Natural killer cell (primary cell): ENCODE measurements at places on chromosomes 3 and 15. TPM values are rescaled to one million over a fixed set of nuclear protein-coding genes. Genes with fewer than 3 reads are reported as not detected.

DNA sequence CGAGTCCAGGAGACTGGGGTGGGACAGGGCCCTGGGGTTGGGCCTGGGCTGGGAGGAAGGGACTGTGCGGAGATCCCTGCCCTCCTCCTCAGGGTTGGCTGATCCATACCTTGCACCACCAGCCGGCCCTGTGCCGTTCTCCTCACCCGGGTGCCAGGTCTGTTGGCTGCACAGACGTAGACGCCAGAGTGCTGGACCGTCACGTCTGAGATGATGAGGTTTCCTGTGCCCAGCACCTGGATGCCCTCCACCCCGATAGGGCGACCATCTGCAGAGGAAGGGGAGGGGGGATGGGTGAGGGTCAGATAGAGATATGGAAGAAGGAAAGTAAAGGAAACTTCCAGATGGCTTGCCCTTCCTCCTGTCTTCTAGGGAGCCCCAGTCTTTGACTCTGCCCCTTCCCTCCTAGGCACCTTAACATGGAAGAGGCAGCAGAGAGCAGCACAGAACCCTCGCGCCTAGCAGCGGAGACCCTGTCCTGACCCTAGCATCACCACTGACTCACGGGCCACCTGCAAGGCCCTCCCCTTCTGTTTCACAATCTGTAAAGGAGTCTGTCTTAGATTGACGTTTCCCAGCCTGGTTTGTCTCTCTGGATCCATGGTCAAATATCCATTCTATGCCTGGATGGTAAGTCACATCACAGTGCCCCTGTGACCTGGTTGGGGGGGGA lies 28.8 kb downstream of the RNU5B-1 start:
- no peak overlapping the region for H3K27ac ChIP-seq
- H3K36me3 ChIP-seq: no peaks in the 10 kb centered on the region
- H3K4me1 ChIP-seq: no peaks in the 10 kb centered on the region

DNA sequence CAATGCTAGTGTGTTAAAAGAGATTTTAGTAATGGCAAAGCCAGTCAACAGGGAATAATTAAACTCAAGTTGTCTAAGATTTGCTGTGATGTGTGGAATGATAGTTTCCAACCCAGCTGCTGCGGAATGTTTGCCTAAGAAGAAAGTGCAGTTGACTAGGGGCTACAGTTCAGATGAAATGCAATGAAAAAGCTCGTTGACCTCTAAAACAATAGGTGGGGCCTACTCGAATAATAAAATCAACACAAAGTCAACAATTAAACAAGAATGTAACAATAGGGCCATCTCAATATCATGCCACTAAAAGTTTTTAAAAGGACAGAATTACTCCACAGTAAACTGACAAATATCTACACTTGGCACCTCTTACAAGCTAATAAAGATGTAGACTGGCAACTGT lies 484.2 kb downstream of the MECOM start:
- DNase-seq: no peak
- no peaks in the 10 kb centered on the region for H3K27me3 ChIP-seq
- no peak overlapping the region for H3K4me3 ChIP-seq
- no peak overlapping the region for H3K27ac ChIP-seq

DNA sequence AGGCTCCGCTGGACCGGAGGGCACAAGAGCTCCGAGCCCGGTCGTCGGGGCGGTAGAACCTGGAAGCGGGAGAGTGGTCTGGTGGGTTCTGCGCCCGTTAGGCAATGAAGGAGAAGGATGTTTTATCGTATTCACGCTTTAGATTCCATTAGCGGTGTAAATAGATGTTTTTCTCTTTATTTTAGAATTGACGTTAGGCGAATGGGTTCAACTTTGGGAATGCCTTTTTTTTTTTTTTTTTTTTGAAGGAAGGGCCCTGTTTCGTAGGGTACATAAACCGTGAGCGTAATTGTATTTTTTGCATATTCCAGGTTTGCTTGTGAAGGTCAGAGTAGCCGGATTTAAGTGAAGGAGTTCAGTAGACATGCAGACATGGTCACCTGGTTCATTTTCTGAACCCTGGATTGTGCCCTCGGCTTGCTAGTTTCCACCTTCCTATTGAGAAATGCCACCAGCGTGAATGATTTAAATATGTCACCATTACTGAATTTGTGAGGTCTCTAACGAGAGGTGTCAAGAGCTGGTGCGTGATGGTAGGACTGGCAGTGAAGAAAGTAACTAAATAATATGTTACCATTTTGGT lies 808 bp downstream of the RBM6 start:
- H3K27ac ChIP-seq: peak overlapping the region; percentile 97
- peaks cover 28% of the 10 kb centered on the region for H3K4me1 ChIP-seq
- peak overlapping the region; percentile 93 for H3K4me3 ChIP-seq
- no peaks in the 10 kb centered on the region for H3K27me3 ChIP-seq
- DNase-seq: peak; percentile 14

DNA sequence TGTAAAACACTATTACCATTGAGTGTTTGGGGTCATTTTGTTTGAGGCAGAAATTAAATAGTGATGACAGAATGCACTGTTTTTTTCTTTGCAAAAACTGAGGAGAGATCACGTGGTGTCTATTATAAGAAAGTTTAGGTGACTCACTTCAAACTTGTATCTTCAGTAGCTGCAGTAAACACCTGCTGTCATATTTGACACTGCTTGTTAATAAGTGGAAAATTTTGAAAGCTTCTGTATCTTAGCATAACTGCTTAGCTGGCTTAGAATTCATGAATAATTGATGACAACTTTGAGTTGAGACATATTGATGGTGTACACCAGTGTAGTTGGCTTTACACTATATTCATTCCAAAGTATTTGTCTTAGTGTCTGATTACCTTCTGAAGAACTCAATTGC lies 29.7 kb upstream of the MDFIC2 start:
- no peaks in the 10 kb centered on the region for H3K27me3 ChIP-seq
- no peak overlapping the region for H3K4me3 ChIP-seq
- H3K36me3 ChIP-seq: no peaks in the 10 kb centered on the region
- no peak overlapping the region for H3K27ac ChIP-seq
- no peak for DNase-seq

DNA sequence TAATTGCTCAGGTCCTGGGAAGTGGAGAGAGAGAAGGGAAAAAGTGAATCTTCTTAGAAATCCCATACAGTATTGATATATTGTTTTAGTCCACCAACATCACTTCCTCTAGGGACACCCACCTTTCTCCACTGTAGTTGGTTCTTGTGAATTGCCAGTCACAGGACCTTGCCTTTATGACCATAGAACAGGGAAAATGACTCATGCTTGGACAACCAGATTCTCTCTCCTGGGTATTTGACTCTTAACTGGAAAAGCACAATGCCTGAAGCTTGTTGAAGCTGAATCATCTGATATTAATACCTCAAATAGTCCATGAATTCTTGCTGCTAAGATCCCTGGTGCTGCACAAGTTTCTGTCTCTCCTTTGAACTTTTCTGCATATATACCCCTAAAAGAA lies 32.5 kb upstream of the DCLK3 start:
- H3K4me3 ChIP-seq: no peak overlapping the region
- H3K27ac ChIP-seq: no peak overlapping the region
- no peak for DNase-seq
- no peaks in the 10 kb centered on the region for H3K36me3 ChIP-seq

- H3K4me3 ChIP-seq: no peak overlapping the region
- H3K4me1 ChIP-seq: peaks cover 12% of the 10 kb centered on the region
- DNase-seq: peak; percentile 87
- peak overlapping the region; percentile 60 for H3K27ac ChIP-seq
- no peaks in the 10 kb centered on the region for H3K36me3 ChIP-seq
Measured at GRCh38 chr3:177201700-177202397, 4.6 kb upstream of the TBL1XR1 start.

DNA sequence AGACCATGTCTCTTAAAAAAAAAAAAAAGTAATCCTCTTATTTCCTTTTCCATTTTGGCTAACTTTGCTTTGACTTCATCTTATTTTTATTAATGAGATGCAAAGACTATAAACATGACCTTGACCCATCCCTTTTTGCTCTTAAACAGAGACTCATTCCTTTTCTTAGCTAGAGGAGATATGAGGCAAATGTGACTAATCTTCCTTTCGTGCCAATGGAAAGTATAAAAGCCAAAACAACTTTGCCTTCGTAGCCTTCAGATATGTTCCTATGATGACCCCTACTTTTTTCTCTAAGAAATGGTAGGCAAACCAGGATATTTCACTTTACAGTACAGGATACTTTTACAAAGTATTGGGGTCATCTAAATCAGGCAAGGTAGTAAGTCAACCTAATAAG lies 36.9 kb upstream of the GOLGB1 start:
- no peak overlapping the region for H3K4me3 ChIP-seq
- H3K36me3 ChIP-seq: peaks cover 63% of the 10 kb centered on the region
- no peak overlapping the region for H3K27ac ChIP-seq
- H3K4me1 ChIP-seq: no peaks in the 10 kb centered on the region

- no peak for DNase-seq
- no peak overlapping the region for H3K27ac ChIP-seq
- H3K4me1 ChIP-seq: peaks cover 33% of the 10 kb centered on the region
- no peaks in the 10 kb centered on the region for H3K27me3 ChIP-seq
- H3K4me3 ChIP-seq: no peak overlapping the region
Measured at GRCh38 chr3:48684054-48684349, 1.7 kb downstream of the NCKIPSD start.

GRCh38 chr15:68637767-68638404 lies 59.1 kb downstream of the CORO2B start:
- H3K27ac ChIP-seq: no peak overlapping the region
- H3K4me1 ChIP-seq: no peaks in the 10 kb centered on the region
- no peak for DNase-seq

GRCh38 chr3:105987809-105988208 lies 119.0 kb upstream of the CBLB start:
- H3K4me3 ChIP-seq: peak overlapping the region; percentile 11
- H3K27me3 ChIP-seq: no peaks in the 10 kb centered on the region
- peak overlapping the region; percentile 25 for H3K27ac ChIP-seq
- H3K36me3 ChIP-seq: no peaks in the 10 kb centered on the region
- DNase-seq: no peak

- no peak overlapping the region for H3K4me3 ChIP-seq
- DNase-seq: peak; percentile 74
- H3K27me3 ChIP-seq: no peaks in the 10 kb centered on the region
- H3K36me3 ChIP-seq: no peaks in the 10 kb centered on the region
Measured at GRCh38 chr3:56928379-56929068, 126.8 kb upstream of the ARHGEF3 start.

- no peaks in the 10 kb centered on the region for H3K36me3 ChIP-seq
- no peaks in the 10 kb centered on the region for H3K27me3 ChIP-seq
- DNase-seq: no peak
- H3K27ac ChIP-seq: no peak overlapping the region
- H3K4me3 ChIP-seq: no peak overlapping the region
Measured at GRCh38 chr15:84979651-84980050, 2.0 kb upstream of the PDE8A start.

- H3K27me3 ChIP-seq: no peaks in the 10 kb centered on the region
- DNase-seq: no peak
- H3K4me3 ChIP-seq: no peak overlapping the region
- H3K4me1 ChIP-seq: no peaks in the 10 kb centered on the region
- no peaks in the 10 kb centered on the region for H3K36me3 ChIP-seq
Measured at GRCh38 chr3:77530870-77531269, 491.0 kb downstream of the ROBO2 start.

DNA sequence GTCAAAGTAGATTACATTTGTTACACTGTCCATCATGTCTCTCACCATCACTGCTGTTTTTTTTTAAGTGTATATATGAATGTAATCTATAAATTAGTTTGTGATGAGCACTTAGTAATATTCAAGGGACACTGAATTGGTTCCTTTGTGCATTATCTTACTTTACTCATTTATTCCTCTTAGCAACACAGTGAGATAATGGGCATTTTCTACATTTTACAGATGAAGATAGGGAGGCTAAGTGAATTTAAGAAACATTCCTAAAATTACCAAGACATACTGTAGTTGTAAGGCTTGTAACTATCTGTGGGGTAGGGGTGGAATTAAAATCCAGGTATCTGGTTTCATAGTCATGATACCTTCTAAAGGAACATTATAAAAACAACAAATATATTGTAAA lies 33.9 kb downstream of the VPS8 start:
- H3K4me3 ChIP-seq: no peak overlapping the region
- peaks cover 21% of the 10 kb centered on the region for H3K36me3 ChIP-seq
- H3K27ac ChIP-seq: no peak overlapping the region
- H3K27me3 ChIP-seq: no peaks in the 10 kb centered on the region
- no peak for DNase-seq
- H3K4me1 ChIP-seq: no peaks in the 10 kb centered on the region

The SLC22A13 gene
- total RNA-seq: 0.85 TPM

The MAGEL2 gene
- not detected for total RNA-seq

The PTPRG gene
- 2.5 TPM for total RNA-seq

The CXCR6 gene
- 0.95 TPM for total RNA-seq
